ENCODE measurements at places on chromosomes 11 and 22.
A peak's percentile ranks its signal among the peaks of the same experiment; 100 is the strongest.

DNA sequence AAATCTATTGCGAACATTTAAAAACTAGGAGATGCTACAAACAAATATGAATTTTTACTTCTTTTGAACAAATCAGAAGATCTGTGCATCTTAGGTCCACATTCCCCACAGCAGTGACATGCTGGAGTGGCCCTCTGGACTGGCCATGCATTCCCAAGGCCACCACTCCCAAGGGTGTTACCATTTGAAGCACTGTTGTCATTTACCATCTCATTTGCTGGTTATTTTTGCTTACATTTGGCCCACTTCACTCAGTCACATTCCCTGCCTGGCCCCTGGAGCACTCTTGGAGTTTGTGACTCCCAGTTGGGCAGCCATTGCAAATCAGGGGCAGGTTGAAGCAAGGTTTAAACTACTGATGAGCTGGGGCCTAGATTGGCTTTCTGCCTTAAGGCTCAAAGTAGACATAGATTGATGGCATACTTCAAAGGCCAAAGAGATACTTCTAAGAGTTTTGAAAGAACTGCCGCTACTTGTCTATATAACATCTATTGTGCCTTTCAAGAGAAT is 8.5 kb upstream of the ZNRF3 start:
- DNase-seq = no peak

DNA sequence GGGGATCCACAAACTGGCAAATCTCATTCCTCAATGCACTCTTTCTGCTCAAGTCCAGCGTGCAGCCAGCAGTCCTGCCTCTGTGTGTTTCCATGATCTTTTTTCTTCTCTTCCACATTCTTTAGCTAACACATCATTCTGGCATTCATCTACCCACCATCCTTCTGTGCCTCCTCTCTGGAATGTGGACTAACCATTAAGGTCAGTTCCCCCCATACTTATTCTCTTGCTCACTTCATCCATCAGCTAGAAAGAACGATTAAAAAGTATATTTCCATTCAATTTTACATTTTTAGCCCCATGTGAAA is 7.8 kb downstream of the KIRREL3 start:
- DNase-seq = no peak

DNA sequence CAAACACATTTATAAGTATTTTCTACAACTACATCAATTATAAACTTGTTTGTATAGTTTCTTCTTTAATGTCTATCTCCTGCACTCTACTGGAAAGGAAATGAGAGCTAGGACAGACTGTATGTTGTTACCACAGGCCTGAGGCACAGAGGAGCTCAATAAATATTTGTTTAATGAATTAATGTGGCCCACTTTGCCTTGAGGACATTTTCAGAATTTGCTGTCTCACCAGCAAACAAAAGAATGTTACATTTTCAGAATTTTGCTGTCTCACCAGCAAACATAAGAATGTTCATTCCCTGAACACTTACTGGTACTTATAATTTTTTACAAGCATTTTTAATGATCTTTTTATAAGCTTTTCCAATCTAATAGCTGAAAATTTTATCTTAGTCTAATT is 41.9 kb upstream of the WNT7B start:
- DNase-seq = no peak

DNA sequence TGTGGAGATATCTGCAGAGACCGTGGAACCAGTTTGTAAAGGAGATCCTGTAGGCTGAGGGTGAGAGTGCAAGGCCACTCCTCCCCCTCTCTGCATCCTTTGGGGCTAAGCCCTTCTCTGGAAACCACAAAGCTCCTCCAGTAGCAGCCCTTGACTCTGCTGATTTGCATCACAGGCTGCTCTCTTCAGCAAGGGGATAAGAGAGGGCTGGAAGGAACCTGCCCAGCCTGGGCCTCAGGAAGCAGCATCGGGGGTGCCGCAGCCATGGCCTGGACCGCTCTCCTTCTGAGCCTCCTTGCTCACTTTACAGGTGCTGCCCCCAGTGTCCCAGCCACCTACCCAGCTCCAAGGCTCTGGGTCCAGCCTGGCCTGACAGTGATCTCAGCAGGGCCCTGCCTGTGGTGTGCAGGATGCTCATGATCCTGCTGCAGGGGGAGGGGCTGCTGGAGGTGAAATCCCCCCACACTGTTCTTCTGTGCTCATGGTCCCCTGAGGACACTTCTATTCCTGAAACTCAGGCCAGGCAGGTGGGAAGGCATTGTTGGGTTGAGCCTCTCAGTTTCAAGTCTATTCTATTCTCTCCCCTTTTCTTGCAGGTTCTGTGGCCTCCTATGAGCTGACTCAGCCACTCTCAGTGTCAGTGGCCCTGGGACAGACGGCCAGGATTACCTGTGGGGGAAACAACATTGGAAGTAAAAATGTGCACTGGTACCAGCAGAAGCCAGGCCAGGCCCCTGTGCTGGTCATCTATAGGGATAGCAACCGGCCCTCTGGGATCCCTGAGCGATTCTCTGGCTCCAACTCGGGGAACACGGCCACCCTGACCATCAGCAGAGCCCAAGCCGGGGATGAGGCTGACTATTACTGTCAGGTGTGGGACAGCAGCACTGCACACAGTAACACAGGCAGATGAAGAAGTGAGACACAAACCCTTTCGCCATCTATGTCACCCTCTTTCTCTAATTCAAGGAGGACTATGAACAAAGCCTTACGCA is 68.5 kb upstream of the IGLL5 start:
- DNase-seq = no peak

GRCh38 chr11:89521294-89521693 is 30.1 kb upstream of the NOX4 start:
- no peak for DNase-seq

GRCh38 chr11:130202818-130203689 is 43.5 kb downstream of the ST14 start:
- no peak for DNase-seq

DNA sequence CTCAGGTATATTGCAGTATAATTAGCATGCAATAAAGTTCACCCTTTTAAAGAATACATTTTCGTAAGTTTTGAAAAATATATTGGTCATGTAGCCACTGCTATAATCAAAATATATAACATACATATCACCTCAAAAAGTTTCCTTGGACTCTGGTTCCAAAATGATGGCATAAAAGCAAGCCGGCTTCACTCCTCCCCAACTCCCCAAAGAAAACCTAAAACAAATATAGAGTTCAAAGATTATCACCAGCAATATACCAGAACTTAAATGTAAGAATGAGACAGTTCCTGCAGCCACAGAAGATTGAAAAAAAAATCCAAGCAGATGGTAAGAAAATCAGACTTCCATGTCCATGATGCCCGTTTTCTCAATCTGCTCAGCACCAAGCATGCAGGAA is 104.3 kb downstream of the APIP start:
- no peak for DNase-seq

DNA sequence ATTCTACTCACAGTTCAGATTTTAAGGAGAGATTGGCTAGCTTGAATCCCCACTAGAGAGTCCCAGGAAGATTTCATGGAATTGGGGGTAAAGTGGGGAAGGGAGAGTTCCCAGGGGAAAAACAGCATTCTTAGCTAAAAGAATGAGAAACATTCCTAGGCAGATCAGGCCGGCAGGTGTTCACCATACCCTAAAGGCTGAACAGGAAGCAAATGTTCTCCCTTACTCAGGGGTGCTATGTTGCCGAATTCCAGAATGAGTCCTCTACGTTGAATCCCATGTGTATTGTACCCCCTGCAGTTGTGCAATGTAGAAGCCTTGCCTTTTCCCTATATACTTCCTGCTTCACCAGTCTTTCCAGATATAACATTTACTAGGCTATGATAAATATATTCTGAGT is 135.2 kb upstream of the NCAM1 start:
- DNase-seq = no peak

- DNase-seq = no peak
Observed at GRCh38 chr11:94184846-94185245, 56.2 kb downstream of the PANX1 start.

DNA sequence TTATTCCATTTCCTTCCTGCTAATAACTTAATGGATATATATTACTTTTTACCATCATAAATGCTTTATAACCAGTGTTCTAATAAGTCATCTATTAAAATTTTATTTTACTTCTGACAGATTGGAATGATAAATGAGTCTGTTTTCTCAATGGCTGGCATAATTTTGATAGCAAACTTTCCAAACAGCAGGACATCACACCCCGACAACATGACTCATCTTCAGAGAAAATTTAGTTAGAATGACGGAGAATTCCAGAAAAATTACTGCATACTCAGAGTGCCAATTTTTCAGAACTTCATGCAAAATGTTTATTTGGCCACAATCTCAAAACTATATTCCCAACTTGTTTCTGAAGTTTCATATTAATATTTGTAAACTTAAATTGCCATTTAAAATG is 174.4 kb downstream of the SWAP70 start:
- no peak for DNase-seq

DNA sequence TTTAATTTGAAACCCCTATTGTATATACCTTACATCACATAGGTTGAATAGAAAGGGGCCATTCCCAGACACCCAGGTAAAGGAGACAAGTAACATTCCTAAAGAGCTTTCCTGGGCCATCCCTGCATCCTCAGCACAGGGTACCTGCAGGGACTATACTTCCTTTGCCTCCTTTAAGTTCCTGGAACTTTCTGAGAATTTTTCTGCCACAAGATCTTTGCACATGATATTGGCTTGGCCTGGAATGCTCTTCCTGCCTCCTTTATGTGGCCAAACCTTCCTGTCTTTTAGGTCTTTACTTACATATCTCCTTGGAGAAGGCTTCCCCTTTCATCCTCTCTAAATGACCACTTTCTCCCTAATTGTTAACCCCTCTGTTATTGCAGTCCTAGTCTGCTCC is 7.9 kb upstream of the AMOTL1 start:
- no peak for DNase-seq

GRCh38 chr11:69567951-69568808 is 72.8 kb upstream of the CCND1 start:
- no peak for DNase-seq

DNA sequence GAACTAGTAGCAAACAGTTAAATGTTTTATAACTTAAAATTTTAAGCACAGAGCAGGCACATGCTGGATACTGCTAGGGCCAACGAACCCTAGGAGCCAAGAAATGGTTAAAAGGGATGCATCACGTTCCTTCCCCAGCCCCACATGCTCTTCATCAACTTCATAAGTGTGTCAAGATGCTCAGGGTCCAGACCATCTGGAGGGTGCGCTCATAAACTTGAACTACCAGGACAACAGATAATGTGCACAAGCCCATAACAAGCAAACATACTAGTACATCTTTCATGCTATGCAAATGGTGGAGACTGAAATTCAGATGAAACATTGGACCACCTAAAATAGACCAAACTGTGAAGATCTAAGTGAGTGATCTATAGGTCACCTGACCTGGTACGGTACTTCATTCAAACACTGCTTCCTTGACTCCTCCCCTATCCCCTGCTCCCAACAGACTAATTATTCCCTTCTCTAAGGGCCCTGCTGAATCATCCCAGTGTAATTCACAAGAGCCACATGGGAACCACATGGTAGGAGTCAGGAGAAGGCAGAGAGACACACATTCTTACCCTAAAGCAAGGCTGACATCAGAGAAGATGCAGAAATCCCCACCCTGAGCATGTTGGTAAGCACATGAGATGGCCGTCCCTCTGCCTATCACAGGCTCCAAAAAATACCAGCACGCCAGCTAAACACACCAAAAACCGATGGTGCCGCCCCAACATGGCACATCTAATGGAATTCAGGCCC is 83.9 kb downstream of the ETS1 start:
- no peak for DNase-seq

DNA sequence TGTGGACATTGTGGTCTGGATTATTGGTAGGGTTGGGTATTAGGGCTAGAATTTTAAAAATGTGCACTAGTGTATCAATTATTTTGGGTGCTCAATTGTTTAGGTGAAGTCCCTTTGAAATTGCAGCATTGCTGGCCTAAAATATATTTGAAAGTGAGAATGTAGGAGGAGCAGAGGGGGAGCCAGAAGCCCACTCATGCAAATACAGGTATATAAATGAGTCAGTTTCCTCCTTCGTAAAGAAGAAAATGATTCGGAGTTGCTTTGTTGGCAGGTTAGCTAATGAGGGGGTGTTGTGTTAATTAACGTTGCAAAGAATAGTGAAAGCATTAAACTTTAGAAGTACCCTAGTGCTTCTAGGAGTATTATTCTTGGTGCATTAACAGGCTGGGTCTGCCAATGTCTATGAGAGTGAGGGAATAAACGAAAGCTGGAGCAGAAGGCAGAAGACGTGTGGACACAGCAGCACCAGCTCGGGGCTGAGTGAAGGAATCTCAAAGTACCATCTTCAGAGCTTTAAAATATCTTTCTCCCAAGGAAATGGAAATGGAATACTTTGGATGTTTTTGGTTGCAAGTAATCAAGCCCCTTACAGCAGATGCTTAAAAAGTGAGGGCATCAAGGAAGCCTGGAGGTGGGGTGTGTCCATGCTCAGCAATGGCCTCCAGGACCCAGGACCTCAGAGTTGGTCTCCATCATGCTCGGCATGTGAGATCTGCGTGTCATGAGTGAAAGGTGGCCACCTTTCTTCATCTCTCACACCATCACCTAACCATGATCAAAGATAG is 522.9 kb downstream of the NTM start:
- DNase-seq = no peak

GRCh38 chr22:30634471-30635233 is 929 bp upstream of the SLC35E4 start:
- DNase-seq = peak; percentile 58

- no peak for DNase-seq
Observed at GRCh38 chr11:76270389-76270788, 64.1 kb upstream of the WNT11 start.

DNA sequence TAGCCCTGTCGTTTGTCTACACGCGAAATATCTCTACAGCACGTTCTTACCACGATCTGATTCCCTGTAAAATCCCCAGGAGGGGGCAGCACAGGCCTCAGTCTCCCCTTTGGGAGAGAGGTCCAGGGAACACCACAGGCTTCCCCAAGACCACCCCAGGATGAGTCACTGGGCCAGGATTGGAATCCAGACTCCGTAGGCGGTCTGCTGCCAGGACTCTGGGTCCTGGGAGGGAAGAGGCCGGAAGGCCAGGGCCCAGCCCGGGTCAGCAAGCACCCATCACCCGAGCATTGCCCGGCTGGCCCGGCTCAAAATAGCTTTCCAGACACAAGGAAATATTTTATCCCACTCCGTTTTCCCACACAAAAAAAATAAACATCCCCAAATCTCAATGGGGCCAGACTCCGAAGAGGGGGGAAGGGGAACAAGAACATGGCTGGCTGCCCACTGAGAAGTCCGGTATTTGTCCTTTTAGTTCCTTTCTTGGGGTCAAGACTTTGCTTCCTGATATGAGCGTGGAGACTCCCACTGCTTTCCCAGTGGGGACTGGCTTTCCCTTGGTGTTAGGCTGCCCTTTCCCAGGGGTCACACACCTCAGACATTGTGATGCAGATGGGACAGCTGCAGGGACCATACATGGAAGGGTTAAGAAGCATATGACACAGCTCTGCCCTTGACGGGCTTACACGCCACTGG is 91.3 kb downstream of the LRRC32 start:
- no peak for DNase-seq

- no peak for DNase-seq
Observed at GRCh38 chr11:19392847-19393518, 152.2 kb upstream of the E2F8 start.

Data from NCI-H1694 treated with DMSO at 0.1 percent for 48 hours (cell line).